Kidney epithelial cell (primary cell): ENCODE measurements at places on chromosomes 2 and 18.

DNA sequence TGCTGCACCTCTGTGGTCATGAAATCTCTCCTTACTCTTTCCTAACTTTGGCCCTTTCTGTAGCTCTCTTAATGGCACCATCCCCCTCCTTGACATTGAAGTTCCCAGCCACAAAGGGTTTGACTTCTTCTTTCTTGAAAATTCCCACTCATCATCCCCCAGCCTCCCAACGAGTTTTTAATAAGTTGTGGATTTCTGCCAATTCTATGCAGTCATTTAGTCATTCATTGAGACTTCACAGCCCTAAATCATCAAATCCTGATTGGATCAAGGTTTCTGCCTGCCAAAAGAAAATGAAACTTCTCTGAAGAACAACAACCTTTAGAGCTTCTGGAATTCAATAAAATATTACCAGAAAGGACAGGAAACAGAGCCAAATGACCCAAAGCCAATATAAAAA lies 354.3 kb downstream of the CLIP4 start:
- DNase-seq = no peak

- DNase-seq = no peak
Observed at GRCh38 chr2:20488782-20489181, 41.9 kb downstream of the RHOB start.

GRCh38 chr2:181972431-181973170 lies 13.1 kb upstream of the PPP1R1C start:
- no peak for DNase-seq

DNA sequence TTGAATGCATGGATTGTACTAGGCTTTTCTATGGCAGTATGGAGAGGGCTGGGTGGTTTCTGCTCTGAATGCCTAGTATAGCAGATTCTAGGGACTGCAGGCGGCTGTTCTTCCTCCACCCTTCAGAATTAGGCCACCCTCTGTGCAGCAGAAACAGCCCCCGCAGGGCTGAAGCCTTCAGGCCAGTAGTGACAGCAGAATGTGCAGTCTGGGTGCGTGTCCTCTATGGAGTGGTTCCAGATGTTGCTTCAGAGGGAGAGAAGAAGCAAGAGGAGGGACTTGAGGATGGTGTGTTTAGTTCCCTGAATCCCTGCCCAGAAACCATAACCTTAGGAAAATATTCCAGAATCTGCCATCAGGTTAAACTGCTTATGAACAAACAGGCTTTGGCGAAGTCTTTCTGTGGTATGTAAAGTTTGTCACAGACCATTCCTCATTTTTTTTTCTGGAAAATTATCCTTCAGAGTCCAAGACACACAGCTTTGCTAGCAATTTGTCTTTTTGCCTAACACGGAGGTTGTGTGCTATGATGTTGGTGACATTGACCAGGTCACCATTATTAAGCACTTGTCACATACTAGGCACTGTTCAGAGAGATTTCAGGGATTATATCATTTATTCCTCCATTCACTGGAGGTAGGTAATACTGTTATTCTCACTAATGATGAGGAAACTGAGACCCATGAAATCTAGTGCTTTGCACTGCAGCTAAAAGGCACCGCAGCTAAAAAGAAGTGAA lies 21.1 kb downstream of the CASP10 start:
- DNase-seq = no peak

- DNase-seq = no peak
Observed at GRCh38 chr2:226334981-226335720, 464.5 kb downstream of the IRS1 start.

- no peak for DNase-seq
Observed at GRCh38 chr2:202290316-202290715, 24.8 kb downstream of the NOP58 start.

- no peak for DNase-seq
Observed at GRCh38 chr2:19916385-19916950, 14.7 kb upstream of the TTC32 start.

- DNase-seq = no peak
Observed at GRCh38 chr18:45467945-45468344, 147.3 kb upstream of the SLC14A2 start.

DNA sequence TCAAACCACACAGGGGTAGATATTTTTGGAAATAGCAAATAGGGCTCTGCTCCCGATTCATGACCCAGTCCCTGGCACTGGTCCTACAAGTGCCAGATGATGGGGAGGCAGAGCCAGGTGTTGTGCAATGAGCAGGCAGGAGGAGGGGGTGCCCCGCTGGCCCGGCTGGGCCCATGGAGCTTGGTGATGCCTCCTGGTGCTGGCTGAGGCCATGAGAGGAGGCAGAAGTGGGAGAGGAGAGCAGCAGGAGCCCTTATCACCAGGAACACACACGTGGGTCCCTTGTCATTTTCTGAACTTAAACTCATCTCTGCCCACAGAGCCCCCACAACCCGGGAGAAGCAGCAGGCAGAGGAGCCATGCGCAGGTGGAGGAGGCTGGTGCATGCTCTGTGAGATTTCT lies 90.5 kb upstream of the MAPK4 start:
- no peak for DNase-seq

- DNase-seq = peak; percentile 70
Observed at GRCh38 chr2:100780203-100781008, 39.5 kb upstream of the NPAS2 start.

DNA sequence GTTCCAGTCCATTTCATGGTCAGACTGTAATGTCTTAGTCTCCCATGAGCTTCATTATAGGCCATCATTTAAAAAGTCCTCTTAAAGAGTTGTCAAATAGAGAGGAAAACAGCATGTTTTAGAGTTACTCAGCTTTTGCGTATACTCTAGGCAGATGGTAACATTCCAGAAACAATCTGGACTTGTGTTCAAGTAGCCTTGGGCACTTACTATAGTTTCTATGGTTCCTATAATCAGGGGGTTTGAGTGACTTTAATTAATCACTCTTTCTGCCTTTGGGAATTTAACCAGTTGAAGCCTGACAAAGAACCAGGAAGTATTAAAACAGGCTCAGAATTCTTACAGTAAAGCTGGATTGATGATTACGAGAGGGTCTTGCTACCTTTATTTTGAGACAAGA lies 42.1 kb upstream of the SCN7A start:
- DNase-seq = no peak

DNA sequence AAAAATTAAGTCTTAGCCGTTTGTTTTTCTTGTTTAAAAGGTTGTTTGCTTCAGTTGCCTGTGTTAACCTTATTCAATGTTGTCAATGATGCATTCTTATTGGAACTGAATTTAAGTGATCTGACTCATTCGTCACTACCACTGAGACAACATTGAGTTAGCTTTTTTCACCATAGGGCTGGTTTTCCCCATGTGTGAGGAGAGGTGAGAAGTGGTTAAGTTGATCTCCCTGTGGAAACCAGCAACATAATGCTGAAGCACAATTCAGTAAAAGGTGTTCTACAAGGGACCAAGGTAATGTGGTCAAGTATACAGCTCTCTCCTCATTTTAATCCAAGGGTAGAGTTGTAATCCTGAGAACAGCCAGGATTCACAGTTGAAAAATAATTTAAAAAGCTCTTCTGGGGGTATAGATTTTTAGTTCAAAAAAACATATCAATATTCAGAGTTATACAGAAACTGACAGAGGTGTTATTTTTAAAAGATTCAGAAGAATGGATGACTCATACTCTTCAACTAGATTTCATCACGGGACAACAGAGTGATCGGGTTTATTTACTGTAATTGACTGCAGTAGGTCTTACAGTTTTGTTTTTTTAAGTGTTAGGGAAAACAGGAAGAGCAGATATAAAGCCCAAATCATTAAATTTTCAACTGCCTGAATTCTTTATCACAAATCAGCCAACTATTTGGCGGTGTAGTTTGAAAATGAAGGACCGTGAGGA lies 12.6 kb downstream of the NOP58 start:
- DNase-seq = no peak

GRCh38 chr2:224252631-224253030 lies 149.3 kb downstream of the FAM124B start:
- no peak for DNase-seq

- DNase-seq = no peak
Observed at GRCh38 chr2:236672606-236673005, 103.0 kb downstream of the ACKR3 start.

GRCh38 chr18:79963658-79964329 lies 649 bp upstream of the HSBP1L1 start:
- no peak for DNase-seq

DNA sequence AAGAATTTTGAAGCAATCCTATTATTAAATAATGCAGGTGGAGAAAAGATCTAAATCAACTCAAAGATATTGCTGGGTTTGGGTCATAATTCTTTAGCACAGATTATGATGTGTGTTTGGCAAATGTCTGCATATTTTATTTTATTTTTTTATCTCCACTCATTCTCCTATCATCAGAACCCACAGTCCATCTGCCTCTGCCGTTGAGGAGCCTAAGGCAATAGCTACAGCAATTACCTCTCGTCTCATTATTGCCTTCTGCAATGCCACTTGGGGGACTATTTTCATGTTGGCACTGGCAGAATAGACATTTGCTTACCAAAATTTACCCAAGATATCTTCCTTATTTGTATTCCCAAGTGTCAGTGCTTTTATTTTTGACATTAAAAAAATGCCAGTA lies 815.9 kb upstream of the CNTNAP5 start:
- no peak for DNase-seq

DNA sequence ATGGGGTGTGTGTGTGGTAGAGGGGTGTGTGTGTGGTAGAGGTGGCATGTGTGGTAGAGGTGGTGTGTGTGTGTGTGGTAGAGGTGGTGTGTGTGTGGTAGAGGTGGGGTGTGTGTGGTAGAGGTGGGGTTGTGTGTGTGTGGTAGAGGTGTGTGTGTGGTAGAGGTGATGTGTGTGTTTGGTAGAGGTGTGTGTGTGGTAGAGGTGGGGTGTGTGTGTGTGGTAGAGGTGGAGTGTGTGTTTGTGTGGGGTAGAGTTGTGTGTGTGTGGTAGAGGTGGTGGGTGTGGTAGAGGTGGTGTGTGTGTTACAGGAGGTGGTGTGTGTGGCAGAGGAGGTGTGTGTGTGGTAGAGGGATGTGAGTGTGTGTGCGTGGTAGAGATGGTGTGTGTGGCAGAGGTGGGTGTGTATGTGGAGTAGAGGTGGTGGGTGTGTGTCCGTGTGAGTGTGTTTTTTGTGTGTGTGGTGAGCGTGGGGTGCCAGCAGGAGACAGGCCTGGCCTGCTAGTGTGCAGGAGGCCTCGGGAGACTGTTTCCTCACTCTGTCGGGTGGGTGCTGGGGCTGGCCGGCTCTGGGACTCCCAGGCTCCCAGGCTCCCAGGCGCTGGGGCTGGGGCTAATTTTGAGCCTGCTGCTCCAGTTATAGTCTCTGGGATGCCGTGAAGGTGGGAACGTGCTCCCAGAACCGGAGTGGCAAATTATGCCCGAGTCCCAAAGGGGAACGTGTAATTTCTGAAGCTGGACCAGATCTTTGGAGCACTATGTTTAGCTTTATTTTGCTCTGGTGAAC lies 165.2 kb downstream of the DYSF start:
- no peak for DNase-seq

- DNase-seq = no peak
Observed at GRCh38 chr2:60695793-60696192, 60.3 kb upstream of the PAPOLG start.

DNA sequence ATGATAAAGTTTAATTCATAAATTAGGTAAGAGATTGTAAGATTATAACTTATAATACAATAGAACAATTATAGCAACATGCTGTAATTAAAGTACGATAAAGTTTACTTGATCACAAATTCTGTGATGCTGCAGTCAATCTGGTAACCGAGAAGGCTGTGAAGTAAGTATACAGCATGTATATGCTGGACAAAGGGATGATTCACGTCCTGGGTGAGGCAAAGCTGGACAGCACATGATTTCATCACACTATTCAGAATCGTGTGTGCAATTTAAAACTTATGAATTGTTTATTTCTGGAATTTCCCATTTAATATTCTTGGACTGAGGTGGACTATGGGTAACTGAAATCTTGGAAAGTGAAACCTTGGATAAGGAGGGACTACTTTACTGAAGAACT lies 522.2 kb upstream of the CNTNAP5 start:
- DNase-seq = no peak

DNA sequence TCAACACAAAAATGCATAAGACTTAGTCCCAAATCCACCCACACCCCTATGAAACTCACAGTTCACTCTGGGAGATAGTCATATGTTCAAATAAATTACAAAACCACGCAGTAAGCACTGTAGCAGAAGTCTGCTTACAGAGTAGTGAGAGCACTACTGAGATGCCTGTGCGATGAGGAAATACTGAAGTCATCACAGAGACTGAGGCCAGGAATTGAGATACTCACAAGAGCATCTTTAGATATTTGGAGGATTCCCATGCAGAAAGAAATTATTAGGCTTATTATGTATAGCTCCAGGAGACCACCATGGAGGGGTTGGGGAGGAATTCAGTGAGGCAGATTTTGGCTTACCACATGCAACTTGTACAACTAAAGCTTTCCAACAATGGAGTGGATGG lies 82.3 kb downstream of the ANTXR1 start:
- no peak for DNase-seq

- peak; percentile 42 for DNase-seq
Observed at GRCh38 chr2:133780099-133780996, 212.1 kb upstream of the NCKAP5 start.

- peak; percentile 79 for DNase-seq
Observed at GRCh38 chr2:227655454-227655853, 11.2 kb upstream of the SCYGR5 start.

DNA sequence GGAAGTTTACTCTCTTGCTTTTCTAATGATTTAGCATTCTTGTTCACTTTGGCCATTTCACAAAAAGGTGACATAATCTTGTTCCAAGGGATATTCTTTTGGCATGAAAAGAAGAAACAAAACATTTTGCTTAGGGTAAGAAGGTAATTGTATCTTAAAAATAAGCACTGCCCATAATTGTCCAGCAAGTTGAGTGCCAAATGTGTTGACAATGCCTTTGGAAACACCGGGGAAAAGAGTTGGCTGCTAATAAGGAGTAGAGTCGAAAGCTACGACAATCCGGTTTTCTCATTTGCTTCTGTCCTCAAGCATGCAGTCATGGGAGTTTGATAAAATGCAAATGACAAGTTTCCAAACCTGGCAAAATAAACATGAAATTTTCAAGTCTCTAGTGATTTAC lies 27.3 kb downstream of the ITGAV start:
- DNase-seq = no peak

DNA sequence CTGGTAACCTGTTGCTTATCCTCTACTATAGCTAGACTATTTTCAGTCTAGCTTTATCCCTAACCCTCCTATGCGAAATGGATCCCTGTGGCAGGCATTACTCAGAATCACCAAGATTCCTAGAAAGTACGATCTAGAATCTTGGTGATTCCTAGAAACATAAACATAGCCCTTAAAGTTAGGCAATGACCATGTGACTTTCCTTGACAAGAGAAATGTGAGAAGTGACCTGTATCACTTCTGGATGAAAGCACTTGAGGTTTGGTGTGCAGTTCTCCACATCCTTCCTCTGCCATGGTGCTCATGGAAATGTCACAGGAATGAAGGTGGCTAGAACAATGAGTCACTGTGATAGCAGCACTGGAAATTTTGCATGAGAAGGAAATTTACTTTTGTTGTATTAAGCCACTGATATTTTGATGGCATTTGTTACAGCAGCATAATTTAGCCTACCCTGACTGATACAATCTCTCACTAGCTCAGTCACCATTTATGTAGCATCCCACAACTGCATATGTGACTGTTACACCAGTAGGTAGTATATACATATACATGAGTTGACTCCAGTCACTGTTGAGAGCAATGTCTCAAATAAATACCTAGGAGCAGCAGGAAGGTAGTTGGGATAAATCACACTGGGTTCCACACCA lies 68.3 kb upstream of the MAPRE2 start:
- no peak for DNase-seq

GRCh38 chr18:45571195-45571594 lies 44.1 kb upstream of the SLC14A2 start:
- no peak for DNase-seq

GRCh38 chr2:169479257-169480078 lies at the start of gene BBS5:
TSS of gene BBS5 (plus strand) at chr2:169479494. CDS start at chr2:169479554, 60 bp downstream.
- peak; percentile 48 for DNase-seq
